ENCODE measurements at places on chromosomes 7 and 10.

- no peak for DNase-seq
Observed at GRCh38 chr7:108351729-108352131, 104.5 kb downstream of the NRCAM start.

GRCh38 chr7:90879924-90880323, 283.8 kb downstream of the CDK14 start:
- DNase-seq, result no peak

DNA sequence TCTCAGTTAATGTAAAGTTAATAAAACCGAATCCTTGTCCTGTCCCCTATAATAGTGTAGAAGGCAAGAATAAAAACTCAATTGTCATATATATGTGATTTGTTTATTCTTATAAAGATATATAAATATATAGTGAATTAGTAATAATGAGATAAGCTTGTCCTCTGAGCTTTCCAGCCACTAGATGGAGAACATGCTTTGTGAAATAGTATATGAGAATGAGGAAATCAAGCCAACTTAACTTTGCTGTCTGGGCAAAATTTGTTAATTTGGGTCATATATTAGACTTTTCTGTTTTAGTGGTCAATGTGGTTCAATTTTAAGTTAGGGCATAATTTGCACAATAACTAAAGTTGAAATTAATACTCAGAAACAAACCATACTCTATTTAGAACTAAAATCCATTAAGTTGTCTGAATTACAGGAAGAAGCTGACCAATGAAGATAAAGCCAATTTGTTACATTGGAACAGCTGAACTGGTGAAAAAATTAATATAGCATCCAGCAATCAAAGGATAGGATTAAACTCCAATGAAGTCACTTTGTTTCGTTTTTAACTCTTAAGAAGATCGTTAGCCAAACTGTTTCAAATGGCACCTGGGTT, 595.0 kb downstream of the ARL4A start:
- no peak for DNase-seq

GRCh38 chr10:2278363-2278762, 541.0 kb upstream of the ADARB2 start:
- DNase-seq, result no peak

GRCh38 chr7:121039510-121039822, 51.0 kb downstream of the CPED1 start:
- DNase-seq, result no peak

- DNase-seq, result peak; percentile 15
Observed at GRCh38 chr10:97333601-97334369, 744 bp downstream of the FRAT2 start.

GRCh38 chr7:123126171-123126570, 73.6 kb downstream of the SLC13A1 start:
- DNase-seq, result no peak

DNA sequence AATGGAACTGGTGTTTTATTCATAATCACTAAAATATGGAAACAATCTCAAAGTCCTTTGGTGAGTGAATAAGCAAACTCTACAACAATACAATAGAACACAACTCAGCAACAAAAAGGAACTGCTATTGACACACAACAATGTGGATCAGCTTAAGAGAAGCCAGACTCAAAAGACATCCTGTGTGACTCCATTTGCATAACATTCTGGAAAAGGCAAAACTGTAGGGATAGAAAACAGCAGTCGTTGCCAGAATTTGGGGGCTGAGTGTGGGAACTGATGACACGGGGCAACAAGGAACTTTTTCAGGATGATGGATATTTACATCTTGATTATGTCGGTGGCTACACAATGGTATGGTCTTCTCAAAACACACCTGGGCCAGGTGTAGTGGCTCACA, 32.4 kb upstream of the SVIL start:
- no peak for DNase-seq

GRCh38 chr10:110932505-110933180, 13.2 kb downstream of the SHOC2 start:
- DNase-seq, result no peak

GRCh38 chr10:132199854-132200311, 13.1 kb downstream of the DPYSL4 start:
- DNase-seq, result no peak

- no peak for DNase-seq
Observed at GRCh38 chr10:126705951-126706565, 35.6 kb upstream of the C10orf90 start.

DNA sequence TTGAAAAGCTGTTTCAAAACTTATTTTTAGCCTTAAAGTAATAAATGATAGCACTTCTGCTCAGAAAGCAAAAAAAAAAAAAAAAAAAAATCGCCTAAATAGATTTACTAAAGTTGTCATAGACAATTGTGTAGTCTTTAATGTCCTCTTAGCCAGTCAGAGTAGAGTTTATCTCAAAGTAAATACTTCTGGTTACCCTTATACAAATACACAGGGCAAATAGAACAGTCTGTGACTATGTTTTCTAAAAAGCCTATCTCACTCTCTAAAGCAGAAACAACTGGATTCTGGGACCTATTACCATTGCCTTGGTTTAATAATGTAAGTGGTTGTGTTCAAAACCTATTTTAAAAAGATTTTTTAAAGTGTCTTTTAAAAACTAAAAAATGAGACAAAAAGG, 156.2 kb upstream of the THSD7A start:
- no peak for DNase-seq

- DNase-seq, result no peak
Observed at GRCh38 chr7:6092953-6093354, 61.8 kb downstream of the ANKRD61 start.

DNA sequence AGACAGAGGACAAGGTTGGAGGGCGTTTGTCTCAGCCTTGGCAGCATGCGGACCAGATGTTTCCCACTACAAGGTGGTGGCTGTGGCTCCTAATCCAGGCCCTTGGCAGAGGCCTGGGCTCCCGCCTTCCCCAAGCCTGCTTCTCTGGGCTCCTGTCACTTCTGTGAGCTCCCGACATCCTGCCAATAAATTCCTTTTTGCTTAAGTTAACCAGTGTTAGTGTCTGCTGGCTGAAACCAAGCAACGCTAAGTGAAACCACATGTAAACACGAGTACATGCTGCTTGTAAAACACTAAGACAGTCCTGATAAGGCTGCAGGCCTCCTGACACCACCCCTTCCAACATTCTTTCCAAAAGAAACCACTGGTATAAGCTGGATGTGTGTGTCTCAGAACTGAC, 263.6 kb upstream of the ZMIZ1 start:
- no peak for DNase-seq

DNA sequence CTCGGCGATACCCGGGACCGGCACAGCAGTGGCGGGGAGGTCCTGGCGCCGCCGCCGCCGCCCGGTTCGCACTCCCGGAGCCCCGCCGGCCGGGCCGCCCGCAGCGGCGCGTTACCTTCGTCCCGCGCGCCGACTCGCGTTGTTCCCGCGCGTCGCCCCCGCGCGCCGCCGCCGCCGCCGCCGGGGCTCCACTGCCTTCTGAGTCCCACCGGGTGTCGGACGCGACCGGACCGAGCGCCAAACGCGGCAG, at the start of gene EZH2:
Gene EZH2 (minus strand): TSS at position 243 of the 250 bp plus-strand sequence. CDS start 36,993 bp downstream, outside the sequence.
- DNase-seq, result no peak

GRCh38 chr7:135800560-135800959, 51.9 kb upstream of the FAM180A start:
- DNase-seq, result no peak

DNA sequence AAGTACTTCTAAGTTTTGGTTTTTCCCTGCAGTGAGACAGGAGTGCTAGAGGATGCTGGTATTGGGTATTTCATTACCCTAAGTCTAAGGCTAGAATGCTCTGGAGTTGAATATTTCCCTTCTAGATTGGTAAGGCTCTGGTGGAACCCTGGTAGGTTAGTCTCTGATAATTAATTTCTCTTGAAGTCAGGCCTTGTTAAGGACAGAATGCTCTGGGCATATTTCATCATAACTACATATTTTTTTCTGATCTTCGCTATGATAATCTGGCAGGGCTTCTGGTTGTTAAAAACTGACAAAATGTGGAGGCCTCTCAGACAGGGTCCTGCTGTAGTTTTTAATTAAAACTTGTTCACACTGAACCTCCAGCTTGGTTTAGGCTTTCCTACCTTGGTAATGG, 83.8 kb downstream of the CDK13 start:
- no peak for DNase-seq

GRCh38 chr10:30183055-30183402, 123.6 kb upstream of the JCAD start:
- DNase-seq, result no peak

- no peak for DNase-seq
Observed at GRCh38 chr7:24860611-24861010, 103.3 kb upstream of the GSDME start.

DNA sequence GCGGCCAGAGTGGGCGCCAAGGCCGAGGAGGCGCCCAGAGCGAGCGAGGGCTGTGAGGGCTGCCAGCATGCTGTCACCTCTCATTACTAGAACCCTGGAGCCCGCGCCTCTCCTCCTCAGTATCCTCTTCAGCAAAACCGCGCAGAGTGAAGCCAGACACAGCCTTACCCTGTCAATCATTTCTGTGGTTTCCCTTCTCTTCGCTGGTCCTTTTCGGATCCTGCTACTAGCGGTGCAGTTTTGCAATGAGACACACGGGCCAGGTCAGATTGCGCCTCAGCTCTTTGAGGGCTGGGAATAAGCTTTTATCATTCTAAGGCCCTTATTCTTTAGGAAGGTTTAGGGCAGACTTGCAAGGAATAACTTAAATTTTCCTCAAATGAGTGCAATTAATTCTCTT, 55.5 kb upstream of the FAM171A1 start:
- DNase-seq, result no peak

- DNase-seq, result no peak
Observed at GRCh38 chr7:11557627-11558026, 274.4 kb downstream of the THSD7A start.

GRCh38 chr7:5043661-5044060, 2.0 kb upstream of the RBAK start:
- DNase-seq, result no peak

DNA sequence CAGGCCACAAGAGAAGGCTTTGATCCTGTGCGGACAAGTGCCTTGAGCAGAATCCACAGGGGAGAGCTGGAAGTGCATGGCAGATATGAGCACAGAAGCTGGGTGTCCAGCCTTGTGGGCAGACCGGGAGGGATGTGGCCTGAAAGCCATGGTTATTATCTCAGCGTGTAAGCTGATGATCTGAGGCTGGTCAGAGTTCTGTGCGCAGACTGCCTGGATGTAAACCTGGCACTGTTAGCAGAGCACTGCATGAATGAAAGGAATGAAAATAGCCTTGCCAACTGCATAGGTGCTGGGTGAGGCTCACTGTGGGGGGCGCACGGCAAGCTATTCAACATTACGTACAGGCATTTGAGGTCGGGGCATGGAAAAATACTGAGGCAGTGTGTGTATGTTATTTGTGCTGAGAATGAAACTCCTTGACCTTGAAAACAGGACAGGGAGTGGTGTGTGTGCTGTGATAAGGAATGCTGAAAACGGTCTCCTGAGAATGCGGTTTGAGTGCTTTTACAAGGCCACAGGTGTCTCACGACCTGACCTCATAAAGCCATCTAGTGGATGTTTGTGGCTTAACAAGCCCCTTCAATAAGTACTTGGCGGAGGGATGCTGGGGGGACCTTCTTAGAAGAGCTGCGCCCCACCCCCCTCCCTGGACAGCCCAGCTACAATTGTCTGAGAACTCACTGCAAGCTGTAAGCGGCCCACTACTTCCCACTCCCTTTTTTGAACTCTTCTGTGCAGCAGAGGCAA, 18.7 kb downstream of the AKR1C1 start:
- DNase-seq, result no peak

GRCh38 chr7:33276325-33276724, 147.0 kb downstream of the BBS9 start:
- no peak for DNase-seq

- DNase-seq, result no peak
Observed at GRCh38 chr7:39211581-39211980, 233.9 kb downstream of the POU6F2 start.

GRCh38 chr10:31808258-31809218, 120.1 kb downstream of the ARHGAP12 start:
- DNase-seq, result no peak

GRCh38 chr10:6669269-6669859, 89.3 kb upstream of the PRKCQ start:
- no peak for DNase-seq

DNA sequence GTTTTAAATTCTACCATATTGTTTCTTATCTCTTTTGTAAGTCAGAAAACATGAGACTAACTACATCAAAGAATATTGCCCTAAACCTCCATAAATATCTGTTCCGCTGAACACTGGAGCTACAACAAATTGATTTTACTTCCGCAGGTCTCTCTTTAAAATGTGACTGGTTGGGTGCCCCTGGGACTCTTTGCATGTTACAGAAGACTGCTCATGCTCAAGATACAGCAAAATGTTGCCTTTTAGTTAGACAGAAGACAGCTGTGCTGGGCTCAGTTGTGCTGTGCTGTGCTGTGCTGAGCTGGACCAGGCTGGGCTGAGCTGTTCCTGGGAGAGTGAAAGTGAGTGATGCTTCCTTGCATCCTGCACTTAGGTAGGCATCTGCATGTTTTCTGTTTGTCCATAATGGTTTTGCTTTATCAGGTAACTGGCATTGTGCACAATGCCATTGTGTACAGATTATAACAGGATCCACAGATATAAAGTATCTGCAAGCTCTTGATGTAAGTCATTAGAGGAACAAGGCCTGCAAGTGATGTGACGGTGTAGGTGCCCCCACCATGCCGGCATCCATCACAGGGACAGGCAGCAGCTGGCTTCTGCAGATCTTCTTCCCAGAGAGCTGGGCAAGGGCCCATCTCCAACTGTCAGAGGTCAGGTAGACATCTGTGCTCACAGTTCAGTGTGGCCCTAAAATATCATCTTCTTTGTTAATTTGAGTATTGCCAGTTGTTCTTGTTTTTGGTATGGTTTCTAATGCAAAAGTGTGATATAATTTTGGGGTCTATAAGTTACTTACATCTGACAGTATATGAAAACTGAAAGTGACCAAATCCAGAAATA, 972.5 kb upstream of the CELF2 start:
- DNase-seq, result no peak

DNA sequence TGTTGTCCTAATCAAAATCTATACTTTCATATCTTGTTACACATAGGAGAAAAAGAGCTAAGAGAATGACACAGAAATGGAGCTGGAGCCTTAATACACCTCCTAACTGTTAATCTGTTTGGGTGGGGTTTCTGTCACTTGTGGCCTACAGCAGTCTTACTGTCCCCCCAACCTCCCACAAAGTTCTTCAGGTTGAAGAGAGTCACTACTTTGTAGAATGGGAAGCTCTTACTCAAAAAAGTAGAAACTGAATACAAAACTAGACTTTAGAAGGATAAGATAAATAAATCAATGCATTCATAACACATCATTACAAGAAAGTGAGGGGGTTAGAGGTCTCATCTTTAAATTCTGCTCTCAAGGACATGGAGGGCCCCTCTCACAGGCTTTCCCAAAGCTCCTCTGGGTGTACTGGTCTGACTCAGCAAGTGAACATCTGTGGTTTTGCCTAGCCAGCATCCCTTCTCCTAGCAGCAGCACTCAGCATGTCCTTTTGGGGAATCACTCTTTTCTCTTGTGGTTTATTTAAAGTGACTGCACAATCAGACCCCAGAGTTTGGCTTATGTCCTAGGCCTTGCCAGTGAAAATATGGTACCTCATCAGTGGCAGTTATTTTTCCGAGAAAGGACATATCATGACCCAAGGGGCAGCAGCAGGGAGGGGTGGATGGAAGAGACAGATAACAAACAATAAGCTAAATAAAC, 2.0 kb upstream of the BLVRA start:
- DNase-seq, result no peak
